ENCODE measurements at places on chromosomes 5 and 9.

DNA sequence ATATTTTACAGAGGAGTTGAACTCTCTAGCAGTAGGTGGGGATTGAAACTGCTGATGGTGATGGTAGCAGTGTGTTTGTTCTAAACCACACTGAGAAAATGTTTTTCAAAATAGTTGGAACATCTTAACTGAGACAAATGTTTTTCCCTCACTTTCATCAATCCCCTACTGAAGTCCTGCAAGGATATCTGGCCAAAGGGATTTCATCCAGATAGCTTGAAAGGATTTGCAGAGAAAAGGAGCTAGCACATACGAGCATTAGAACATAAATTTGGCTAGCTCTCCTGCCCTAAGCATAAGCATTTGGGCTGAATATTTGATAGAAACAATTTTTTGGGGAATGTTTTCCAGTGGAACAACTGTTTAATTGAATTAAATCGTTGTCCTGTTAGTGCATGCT is 153.9 kb downstream of the CDH9 start:
- no peak for DNase-seq

GRCh38 chr5:169036079-169036805 is 264.7 kb downstream of the SLIT3 start:
- no peak for DNase-seq

- DNase-seq = peak; percentile 12
Observed at GRCh38 chr9:116416421-116416820, 262.8 kb downstream of the PAPPA start.

GRCh38 chr9:27365707-27366376 is 68.9 kb upstream of the EQTN start:
- peak; percentile 15 for DNase-seq

DNA sequence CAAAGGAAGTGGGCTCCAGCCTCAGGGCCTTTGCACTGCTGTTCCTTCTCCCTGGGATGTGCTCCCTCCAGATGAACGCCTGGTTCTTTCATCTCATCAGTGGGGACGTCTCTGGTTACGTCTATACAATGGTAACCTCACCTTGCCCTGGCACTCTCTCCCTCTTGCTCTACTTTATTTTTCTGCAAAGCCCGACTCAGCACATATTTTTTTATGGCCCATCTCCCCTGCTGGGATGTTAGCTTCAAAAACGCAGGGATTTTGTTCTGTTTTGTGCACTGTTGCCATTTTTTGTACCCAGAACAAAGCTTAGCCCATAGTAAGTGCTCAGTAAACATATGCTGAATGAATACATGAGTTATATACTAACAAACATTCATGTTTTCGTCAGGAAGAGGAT is 37.5 kb downstream of the PTPN3 start:
- no peak for DNase-seq

DNA sequence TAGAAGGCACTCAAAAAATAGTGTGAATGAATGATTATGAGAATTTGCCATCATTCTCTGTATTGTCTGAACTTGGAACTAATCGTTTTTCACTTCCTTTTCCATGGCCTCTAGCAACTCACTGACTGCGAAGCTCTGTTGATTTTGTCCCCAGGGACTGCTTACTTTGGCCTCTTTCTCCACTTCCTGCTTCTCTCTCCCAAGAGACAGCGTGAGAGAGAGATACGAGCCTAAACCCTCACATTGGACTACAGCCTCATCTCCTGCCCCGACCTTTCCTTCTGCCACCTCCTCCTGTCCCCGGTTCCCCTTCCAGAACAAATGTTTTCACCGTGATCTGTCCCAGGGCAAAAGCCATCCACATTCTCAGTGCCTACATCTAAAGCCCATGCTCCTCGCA is 300.8 kb upstream of the PANK3 start:
- no peak for DNase-seq

DNA sequence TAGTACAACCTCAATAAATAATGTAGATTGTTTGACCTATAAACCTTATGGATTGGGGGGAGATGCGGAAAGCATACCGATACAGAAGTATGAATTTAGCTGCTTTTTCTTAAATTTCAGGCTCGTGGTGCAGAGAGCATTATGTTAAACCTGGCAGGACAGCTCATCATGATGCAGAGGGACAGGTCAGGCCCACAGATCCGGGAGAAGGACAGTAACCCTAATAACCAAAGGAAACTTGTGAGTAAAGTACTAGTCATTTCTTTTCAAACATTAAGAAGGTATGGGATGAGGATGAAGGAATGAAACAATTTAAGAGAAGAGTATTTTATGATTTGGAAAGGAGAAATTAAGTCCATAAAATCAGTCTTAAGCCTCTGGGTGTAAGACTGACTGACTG is 70.5 kb downstream of the ERMP1 start:
- DNase-seq = peak; percentile 7

- DNase-seq = peak; percentile 3
Observed at GRCh38 chr5:112554101-112554977, 135.3 kb upstream of the EPB41L4A start.

DNA sequence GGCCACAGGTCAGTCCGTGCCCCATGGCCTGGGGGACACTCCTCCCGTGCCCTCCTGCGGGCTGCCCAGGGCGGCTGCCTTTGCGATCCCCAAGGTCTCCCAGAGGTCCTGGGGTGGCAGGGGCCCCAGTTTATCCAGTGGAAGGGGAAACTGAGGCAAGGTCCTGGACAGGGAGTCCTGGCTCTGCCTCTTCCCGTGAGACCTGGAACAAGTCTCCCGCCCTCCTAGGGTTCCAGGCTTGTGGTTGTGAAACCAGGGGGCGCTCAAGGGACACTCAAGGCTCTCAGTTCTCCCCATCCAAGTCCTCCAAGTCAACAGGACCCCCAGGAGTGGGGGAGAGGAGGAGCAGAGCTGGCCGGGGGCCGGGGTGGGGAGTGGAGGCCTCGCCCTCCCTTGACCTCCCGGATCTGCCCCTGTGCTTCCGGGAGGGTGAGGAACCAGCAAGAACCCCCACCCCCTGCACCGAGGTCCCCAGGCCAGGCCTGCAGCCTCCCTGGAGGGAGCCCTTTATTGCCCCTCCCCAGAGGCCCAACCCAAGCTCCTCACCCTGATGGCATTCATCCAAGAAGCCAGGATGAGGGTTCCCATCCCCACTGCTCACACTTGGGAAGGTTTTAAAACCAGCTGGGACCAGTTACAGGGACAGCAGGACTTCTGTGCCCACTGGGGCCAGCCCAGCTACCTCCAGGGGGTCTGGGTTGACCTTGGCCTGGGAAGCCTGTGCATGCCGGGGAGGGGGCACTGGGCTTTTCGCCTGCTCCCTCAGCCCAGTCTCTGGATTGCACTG is 24.7 kb upstream of the TMEM250 start:
- DNase-seq = peak; percentile 26

DNA sequence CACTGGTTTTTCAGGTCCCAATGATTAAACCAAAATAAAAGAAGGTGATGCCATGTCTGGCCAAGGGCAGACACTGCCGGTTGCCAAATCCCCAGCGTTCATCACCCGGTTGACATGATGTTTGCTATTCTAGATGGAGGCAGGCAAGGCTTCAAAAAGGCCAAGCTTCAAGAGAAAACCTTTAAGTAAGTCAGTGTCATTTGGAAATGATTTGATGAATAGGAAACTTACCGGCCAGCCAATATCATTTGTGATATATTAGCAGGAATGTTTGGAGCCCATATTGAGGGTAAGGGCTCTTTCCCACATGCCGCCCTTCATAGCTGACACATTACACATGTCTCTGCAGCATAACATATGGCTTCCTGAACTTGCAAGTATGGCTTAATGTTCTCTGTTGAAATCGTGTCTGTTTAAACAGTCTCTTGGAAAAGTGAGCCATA is 89.5 kb upstream of the TTC23L start:
- DNase-seq = no peak

GRCh38 chr5:43042176-43042625 is 2.1 kb upstream of the ANXA2R start:
- DNase-seq = peak; percentile 86

DNA sequence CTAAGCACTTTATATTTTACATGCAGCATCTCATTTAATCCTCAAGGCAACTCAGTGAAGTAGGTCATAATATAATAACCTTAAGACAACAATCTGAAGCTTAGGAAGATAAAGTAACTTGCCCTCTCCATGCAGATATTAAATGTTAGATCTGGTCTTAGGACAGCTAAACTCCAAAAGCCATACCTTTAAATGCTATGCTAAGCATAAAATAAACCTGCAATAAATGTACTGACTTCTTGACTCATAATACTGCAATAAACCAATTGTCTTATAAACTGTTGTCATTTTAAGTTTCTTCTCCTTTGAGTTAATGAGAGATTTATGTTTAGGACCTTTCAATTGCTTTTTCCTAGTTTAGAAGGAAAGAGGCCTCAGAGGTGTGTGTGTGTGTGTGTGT is 102.2 kb upstream of the MIER3 start:
- no peak for DNase-seq

DNA sequence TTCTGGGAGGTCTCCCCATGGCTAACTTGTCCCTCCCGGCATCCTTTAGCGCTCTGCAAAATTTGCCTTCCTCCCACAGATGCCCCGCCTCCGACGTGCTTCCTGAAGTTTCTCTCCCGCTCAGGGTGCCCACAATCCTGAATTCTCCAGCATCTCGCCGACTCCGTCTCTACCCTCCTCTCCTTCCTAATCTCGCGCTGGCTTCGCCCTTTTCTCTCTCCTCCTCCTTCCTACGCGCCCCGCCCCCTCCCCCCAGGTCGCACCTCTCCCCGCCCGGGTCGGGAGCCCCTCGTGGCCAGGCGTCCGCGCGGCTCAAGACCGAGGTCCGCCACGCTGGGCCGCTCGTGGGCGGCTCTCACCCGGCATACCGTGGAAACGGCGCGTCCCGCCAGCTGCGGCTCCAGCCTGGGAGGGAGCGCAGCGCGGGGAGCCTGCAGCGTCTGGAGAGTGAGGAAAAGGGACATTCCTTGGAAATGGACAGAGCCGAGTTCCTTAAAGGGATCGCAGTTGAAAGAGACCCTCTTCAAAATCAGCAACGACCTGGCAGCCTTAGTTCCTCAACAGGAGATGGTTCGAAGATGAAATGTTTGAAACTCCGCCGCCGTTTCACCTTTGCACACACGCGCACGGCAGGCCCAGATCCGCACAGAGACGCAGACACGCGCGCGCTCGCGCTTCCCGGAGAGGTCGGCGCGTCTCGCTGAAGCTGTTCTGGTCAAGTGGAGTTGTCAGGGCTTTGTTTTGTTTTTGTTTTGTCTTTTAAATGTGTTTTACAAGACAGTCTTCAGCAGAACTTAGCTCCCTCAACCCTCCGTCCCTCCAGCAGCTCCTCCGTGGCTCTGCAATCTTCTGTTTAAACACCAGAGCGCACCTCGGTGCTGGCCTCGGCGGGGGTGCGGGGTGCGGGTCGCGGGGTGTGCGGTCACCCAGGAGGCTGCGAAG is 5.0 kb upstream of the IRX2 start:
- no peak for DNase-seq

DNA sequence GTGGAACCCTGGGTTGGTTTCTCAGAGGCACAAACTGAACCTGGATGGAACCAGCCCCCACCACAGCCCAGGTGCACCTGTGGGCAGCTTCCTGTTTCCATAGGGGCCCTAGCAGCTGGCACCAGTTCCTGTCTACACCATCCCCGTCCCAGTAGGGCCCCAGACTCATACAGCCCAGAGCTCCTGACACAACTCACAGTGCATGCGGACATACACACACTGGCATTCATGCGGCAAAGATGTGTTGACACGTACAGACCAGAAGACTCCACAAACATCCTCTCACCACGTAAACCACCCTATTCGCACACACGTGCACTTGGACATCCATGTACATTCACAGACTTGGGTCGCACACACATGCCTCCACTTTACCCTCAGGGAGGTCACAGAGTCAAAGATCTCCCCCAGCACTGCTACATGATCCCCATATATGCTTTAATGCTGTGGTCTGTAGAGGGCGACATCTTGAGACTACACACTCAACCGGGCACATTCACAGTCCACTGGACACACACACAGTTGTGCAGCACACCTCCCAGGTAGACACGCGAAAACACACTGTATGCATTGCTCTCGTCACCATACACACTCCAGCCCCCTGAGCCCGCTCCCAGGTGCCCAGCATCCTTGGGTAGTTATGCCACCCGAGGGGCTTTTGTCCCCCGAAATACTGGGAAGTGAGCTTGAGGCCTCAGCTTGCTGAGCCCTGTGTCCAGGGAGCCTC is 22.4 kb downstream of the CXXC5 start:
- DNase-seq = no peak

- peak; percentile 37 for DNase-seq
Observed at GRCh38 chr9:6955251-6955921, 197.6 kb downstream of the KDM4C start.

- DNase-seq = peak; percentile 98
Observed at GRCh38 chr5:112958093-112959088, 18.2 kb upstream of the DCP2 start.

GRCh38 chr9:32486839-32487562 is 39.0 kb downstream of the RIGI start:
- no peak for DNase-seq

DNA sequence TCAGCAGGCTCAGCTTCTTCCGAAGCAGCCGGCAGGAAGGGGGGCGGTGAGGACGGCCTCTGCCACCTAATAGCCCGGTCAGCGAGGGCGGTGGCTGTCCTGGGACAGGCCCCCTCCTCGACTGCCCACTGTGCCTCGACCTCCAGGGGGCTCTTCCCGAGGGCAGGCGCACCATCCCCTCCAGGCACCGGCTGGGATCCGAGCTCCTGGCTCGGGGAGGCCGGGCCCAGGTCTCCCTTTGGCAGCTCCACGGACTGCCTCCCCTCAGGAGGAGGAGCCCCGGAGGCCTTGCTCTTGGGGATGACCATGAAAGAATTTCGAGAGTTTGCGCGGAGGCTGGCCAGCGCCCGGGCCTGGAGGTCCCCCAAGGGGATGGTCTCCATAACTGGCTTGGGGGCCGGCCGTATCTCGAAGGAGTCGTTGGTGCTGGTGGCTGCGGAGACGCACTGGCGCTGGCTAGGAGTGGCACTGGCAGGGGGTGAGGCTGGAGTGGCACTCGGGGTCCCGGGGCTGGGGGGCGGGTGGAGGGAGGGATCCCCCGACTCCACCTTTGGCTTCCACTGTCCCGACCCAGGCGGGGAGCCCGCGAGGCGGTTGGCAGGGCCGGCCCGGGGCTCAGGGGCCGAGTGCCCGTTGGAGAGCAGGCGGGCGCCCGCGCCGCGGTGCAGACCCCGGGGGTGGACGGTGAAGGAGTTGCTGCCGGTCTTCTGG is 975 bp downstream of the TPRN start:
- DNase-seq = no peak
